ENCODE measurements at places on chromosomes 12 and 14. TPM values are rescaled to one million over a fixed set of nuclear protein-coding genes. Genes with fewer than 3 reads are reported as not detected.

GRCh38 chr12:19572920-19573558 is 133.7 kb downstream of the AEBP2 start:
- DNase-seq: no peak

DNA sequence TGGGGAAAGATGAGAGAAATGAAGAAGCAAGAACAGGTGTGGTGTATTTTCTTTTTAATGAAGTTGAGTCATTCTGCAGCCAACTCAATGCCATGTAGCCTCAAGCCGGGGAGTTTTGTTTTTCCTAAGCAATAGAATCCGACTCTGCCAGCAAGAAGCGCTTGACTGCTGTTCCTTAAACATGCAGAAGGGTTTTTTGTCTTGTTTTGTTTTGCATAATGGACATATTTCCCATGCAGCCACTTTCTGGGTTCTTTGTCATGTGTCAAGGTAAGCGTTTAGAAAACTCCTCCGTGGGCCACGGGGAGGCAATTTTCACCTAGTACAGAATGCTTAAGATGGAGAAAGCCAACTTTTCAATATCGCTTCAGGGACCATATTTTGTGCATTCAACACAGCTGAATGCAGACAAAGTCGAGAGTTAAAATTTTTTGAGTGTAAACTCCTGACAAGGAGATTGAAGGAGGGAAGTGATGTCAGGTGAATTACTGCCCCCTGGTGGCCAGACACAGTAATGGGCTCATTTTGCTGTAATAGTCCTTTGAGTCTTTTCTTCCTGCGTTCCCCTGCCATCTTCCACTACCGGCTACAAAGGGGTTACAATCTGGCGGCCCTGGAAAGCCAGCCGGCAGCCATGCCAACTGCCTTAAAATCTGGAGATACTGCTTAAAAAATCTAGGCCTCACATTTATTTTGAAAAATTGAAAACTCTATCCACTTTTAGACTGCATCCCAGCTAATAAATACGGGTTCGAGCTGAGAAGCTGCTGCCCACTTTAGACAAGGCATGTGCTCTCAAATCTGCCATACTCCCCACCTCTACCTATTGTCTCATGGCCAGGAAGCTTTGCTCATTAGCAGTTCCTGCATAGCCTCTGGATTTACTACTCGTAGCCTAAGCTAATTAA is 3.2 kb upstream of the FICD start:
- DNase-seq: peak; percentile 82

GRCh38 chr12:78457938-78458337 is 406.6 kb upstream of the SYT1 start:
- DNase-seq: no peak

GRCh38 chr12:124874988-124875802 is 11.5 kb upstream of the SCARB1 start:
- DNase-seq: no peak

GRCh38 chr12:64123448-64123847 is 98.6 kb downstream of the KICS2 start:
- DNase-seq: no peak

- no peak for DNase-seq
Observed at GRCh38 chr12:51335931-51336330, 10.5 kb downstream of the CELA1 start.

- no peak for DNase-seq
Observed at GRCh38 chr14:51070726-51071125, 24.2 kb downstream of the TRIM9 start.

DNA sequence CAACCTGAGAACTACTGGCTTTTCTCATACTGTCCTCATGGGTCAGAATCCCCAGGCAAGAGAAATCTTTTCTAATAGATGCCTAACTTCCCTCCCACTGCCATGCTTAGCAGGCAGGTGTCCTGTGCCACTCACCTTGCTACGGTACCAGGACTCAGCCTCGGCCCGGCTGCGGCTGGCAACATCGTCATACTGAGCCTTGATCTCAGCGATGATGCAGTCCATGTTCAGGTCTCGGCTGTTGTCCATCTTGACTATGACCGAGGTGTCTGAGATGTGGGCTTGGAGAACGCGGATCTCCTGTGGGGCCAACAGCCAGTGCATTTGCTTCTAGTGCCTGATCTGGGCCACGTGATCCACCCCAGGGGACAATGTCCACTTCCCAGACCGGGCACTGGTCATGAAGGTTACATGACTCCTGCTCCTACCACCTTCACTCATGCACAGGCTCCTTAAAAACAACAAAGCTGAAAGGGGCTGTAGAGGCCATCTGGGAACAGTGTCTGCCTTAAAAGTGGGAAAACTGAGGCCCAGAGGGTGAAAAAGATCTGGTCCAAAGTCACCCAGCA is 4.1 kb downstream of the KRT85 start:
- DNase-seq: no peak

DNA sequence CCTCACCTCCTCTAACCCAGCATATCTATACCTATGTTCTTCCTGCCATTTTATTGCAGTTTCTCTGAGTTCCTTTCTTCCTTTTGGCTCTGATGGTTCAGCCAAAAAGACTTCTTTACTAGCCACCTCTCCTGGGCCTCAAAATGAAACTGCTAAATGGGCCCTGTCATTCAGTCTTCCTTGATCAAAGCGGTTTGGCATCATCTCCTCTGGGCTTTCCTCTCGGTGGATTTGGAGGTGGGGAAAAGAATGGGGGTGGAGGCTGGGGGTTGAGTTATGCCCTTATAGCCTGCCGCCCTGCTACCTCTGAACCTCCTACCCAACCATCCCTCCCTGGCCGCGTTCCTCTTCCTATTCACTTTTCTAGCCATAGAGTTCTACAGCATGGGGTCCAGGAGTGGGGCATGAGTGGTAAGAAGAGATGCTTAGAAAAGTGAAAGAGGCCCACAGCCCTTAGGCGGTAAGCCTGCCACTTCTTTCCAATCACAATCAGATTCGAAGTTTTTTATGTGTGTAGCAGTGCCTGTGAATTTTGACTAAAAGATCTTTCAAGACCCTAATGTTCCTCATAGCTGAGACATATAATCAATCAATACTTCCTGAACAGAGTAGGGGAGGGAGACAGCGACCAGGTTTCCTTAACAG is 2.5 kb downstream of the AJUBA start:
- DNase-seq: no peak

- no peak for DNase-seq
Observed at GRCh38 chr14:101709962-101710931, 51.3 kb upstream of the PPP2R5C start.

DNA sequence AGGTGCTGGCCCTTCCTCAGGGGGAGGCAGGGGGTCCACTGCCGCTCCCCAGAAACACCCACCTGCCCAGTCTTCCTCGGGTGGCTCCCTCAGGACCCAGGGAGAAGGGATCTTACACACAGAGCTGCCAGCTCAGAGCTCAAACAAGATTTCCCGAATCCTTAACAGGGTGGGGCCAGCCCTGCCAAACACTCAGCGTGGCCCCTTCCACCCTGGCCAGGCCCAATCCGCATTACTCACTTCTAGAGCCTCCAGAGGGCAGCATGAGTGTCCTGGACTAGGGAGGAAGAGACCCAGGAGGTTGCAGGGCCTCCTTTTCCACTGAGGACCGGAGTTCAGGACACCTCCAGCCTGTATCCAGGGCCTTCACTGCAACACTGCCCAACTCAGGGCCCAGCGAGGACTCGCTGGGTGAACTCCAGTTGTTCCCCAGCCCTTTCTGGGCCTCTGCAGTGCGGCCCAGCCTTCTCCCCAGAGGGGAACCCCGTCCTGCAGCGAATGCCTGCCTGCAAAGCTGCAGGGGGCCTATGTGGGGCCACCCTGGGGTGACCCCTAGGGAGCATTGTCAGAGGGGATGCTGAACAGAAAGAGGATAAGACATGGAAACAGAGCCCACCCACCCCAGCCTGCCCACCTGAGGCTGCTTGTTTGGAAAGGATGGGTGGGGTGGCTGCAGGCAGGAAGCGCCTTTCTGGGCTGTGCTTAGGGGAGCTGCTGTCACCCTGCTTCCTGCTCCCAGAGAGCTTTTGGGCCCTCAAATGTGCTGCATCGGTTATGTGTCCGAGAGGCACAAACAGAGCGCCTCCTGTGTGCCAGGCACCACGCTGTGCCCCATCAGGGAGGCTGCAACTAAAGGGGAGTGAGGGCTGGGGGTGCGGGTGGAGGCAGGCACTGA is 43.8 kb downstream of the CCNK start:
- DNase-seq: no peak

BATF gene
- total RNA-seq: 1.4 TPM

ESR2 gene
- total RNA-seq: 0.30 TPM

TMEM117 gene
- 24.1 TPM for total RNA-seq

PPP2R5E gene
- total RNA-seq: 17.3 TPM

IFI27L1 gene
- total RNA-seq: 21.1 TPM

PTPN21 gene
- 24.3 TPM for total RNA-seq

TCL1A gene
- not detected for total RNA-seq

CSAD gene
- total RNA-seq: 3.4 TPM

CD163L1 gene
- total RNA-seq: 0.37 TPM

MSI1 gene
- total RNA-seq: 0.93 TPM

ESYT1 gene
- total RNA-seq: 25.4 TPM
